IMR-90 (cell line): ENCODE measurements at places on chromosomes 5 and 9. TPM values are rescaled to one million over a fixed set of nuclear protein-coding genes. Genes with fewer than 3 reads are reported as not detected.

The CDH10 gene
- 0.18 and 0.28 TPM in 2 replicates for total RNA-seq

The PCDHA7 gene
- total RNA-seq: under 0.01 and 0.18 TPM in 2 replicates

The TRIO gene
- 487 and 522 TPM in 2 replicates for total RNA-seq

The C5orf46 gene
- total RNA-seq: not detected in 2 replicates

The CER1 gene
- total RNA-seq: not detected in 2 replicates

The ITGA2 gene
- total RNA-seq: 83.6 and 93.4 TPM in 2 replicates

The AK1 gene
- 44.8 and 51.4 TPM in 2 replicates for total RNA-seq

The TMC1 gene
- total RNA-seq: not detected in 2 replicates

The MRPL50 gene
- total RNA-seq: 8.6 and 11.1 TPM in 2 replicates

The NME5 gene
- under 0.01 and 0.18 TPM in 2 replicates for total RNA-seq

The LHX3 gene
- total RNA-seq: not detected in 2 replicates

The NNT gene
- total RNA-seq: 57.2 and 58.0 TPM in 2 replicates

The TMOD1 gene
- total RNA-seq: 0.18 and 0.28 TPM in 2 replicates

The HEMGN gene
- total RNA-seq: not detected in 2 replicates

The ZFP2 gene
- total RNA-seq: 0.18 and 0.56 TPM in 2 replicates

The SEMA6A gene
- total RNA-seq: 0.28 and 0.36 TPM in 2 replicates
